ENCODE measurements at places on chromosomes 13 and 19.

- DNase-seq = no peak
Observed at GRCh38 chr13:24630851-24631620, 49.2 kb upstream of the ATP12A start.

GRCh38 chr19:16878181-16878965, 10.4 kb upstream of the F2RL3 start:
- DNase-seq = no peak

- DNase-seq = no peak
Observed at GRCh38 chr13:103187721-103188156, 121.5 kb upstream of the SLC10A2 start.

DNA sequence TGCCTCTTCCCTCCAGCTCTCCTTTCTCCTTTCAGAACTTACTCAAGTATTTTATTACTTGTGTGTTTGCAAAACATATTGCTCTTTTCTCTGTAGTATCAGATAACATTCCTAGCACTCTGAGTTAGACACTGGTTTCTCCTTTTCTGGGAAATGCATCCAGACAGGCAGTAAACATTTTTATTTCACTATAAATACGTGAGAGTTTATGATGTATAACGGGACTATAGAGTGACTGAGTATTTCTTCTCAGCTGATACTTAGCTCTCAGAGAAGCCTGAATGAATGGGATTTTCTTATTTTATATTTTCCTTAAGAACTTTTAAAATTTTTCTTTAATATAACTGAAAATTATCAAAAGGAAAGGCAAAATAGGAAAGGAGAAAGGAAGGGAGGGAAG, 211.2 kb upstream of the EDNRB start:
- DNase-seq = no peak

DNA sequence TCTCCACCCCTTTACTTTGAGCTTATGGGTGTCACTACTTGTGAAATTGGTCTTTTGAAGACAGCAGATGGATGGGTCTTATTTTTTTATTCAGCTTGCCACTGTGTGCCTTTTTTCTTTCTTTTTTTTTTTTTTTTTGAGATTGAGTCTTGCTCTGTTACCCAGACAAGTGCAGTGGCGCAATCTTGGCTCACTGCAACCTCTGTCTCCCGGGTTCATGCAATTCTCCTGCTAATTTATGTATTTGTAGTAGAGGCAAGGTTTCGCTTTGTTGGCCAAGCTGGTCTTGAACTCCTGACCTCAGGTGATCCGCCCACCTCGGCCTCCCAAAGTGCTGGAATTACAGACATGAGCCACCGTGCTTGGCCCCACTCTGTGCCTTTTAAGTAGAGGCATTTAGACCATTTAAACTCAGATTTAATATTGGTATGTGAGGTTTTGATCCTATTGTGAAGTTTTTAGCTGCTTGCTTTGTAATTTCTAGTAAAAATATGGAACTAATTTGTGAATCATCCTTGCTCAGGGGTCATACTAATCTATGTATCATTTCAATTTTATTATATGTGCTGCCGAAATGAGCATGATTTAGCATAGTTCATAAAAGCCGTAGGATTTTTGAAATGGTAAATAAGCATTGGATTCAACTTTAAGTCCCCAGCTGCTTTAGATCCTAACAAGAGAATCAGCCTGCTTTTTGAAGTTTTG, 584.5 kb downstream of the SLITRK1 start:
- DNase-seq = no peak

DNA sequence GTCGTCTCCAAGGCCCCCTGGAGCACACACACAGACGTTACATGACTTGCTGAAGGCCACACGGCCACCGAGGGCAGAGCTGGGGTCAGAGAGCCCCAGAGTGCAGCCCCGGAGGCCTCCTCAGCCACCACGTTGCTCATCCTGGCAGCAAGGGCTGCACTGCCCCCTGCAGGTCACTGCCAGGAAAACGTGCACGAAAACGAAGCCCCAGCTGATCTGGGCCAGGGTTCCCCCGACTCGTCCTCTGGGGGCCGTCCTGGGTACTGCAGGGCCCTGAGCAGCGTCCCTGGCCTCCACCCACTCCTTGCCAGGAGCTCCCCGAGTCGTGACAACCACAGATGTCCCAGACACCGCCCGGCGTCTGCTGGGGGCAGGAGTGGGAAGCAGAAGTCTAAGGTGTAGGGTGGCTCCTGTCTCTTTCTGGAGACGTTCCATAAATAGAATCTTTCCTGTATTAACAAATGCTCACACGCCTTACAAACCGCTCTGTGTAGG, 3.4 kb downstream of the TPGS1 start:
- peak; percentile 92 for DNase-seq

- DNase-seq = no peak
Observed at GRCh38 chr13:109592770-109593169, 193.6 kb downstream of the IRS2 start.

DNA sequence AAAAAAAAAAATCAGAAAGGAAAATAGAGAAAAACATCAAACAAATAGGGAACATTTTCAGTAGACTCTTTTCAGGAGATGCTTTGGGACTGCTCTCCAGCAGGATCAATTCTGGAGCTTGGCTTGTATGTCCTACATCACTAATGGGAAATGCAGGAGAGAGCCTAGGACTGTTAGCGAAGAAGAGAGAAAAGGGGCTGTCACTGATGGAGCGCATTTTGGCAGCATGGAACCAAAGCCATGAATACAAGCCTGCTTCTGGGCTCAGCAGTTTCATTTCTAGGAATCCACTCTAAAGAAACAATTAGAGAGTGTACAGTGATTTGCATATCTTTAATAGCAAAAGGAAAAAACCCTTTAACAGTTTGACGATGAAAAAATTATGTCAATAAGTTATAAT, 203.9 kb downstream of the NUFIP1 start:
- DNase-seq = no peak

GRCh38 chr13:111201304-111201940, 86.3 kb downstream of the ARHGEF7 start:
- DNase-seq = no peak

GRCh38 chr19:34507414-34508067, 26.0 kb downstream of the WTIP start:
- no peak for DNase-seq

- no peak for DNase-seq
Observed at GRCh38 chr13:28357911-28358433, 137.0 kb downstream of the FLT1 start.

GRCh38 chr13:22336460-22336859, 665.6 kb downstream of the FGF9 start:
- no peak for DNase-seq

GRCh38 chr13:107234319-107235073, 666.6 kb upstream of the ARGLU1 start:
- DNase-seq = no peak

DNA sequence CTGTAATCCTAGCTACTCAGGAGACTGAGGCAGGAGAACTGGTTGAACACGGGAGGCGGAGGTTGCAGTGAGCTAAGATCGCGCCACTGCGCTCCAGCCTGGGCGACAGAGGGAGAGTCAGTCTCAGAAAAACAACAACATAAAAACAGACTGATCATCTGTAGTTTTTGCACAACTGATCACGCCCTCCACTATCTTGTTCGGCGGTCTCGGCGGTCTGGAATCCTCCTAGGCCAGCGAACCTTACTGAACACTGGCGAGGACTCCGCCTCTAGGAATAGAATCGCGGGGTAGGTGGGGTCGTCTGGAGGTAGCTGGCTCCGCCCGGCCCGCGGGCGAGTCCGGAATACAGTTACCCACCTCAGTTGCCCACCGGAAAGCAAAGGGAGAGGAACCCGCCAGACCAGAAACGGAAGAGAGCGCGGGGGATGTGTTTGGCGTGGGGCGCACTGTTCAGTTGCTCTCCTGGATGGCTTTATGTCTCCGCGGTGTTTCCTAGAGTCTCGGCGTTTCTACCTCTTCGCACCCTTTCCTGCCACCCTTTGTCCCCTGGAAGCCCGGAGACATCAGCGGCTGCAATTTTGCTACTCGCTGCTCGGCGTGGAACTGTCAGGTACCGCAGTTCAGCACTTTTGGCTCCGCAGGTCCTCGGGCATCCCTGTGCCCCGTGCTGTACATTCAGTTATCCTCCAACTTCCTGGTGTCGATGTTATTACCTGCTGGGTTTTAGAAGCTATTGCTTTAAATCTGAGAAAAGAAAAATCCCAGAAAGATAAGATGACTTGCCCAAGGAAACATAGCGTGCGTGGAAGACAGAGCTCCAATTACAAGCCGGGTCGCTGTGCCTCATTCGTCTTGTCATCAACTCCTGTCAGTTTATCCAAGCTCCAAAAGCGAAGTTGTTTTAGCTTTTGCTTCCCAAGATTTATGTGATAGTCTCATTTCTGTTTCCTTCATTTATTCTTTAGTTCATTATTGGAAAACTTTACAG, 24.9 kb upstream of the HNRNPA1L2 start:
- DNase-seq = peak; percentile 79

- DNase-seq = no peak
Observed at GRCh38 chr19:32407004-32407992, 1.7 kb downstream of the DPY19L3 start.

DNA sequence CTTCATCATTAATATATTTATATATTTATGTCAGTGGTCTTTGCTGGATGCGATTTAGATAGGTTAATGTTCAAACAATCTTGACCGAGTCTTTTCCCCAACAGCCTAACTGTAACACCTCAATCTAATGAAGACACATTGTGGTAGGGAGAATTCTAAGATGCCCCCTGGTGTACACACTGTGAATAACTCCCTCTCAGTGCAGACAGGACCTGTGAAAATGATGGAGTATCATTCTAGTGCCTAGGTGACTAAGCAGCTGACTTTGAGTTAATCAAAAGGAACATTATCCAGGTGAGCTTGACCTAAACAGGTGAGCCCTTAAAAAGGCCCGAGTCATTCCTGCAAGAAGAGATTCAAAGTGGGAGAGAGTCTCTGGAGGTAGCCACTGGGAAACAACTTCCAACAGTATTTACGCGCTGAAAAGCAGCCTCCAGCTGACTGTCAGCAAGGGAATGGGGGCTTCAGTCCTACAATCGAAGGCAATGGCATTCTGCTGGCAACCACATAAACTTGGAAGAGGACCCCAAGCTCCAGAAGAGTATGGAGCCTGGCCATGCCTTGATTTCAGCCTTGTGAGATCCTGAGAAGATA, 28.0 kb upstream of the KBTBD7 start:
- DNase-seq = peak; percentile 5

- DNase-seq = no peak
Observed at GRCh38 chr13:23707674-23708073, 137.5 kb downstream of the TNFRSF19 start.

GRCh38 chr13:75489502-75490263, 7.7 kb upstream of the TBC1D4 start:
- no peak for DNase-seq

GRCh38 chr19:51457351-51458013, 772 bp downstream of the SIGLEC8 start:
- DNase-seq = no peak

- no peak for DNase-seq
Observed at GRCh38 chr13:111990362-111990761, 76.6 kb upstream of the SOX1 start.

- no peak for DNase-seq
Observed at GRCh38 chr19:43124360-43124759, 41.9 kb upstream of the PSG2 start.

- DNase-seq = no peak
Observed at GRCh38 chr19:54470276-54470887, 2.7 kb downstream of the CDC42EP5 start.

DNA sequence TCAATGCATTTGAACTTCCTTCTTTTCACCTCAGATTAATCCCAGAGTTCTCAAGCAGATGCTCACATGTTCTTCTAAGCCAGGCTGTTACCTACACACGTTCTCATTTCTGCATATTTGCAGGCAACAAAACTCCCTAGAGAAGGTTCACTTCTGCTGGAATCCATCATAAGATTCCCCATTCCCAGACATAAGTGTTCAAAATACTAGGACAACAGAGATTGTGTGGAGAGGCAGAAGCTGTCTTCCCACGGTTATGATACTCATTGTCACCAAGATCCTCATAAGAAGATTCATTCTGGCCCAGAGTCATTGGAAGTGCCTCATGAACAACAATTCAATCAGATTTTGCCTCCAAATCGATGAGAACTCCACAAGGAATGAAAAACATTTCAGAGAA, 931.6 kb upstream of the MIR17HG start:
- no peak for DNase-seq

- DNase-seq = no peak
Observed at GRCh38 chr19:34181111-34181864, 9.0 kb downstream of the LSM14A start.

DNA sequence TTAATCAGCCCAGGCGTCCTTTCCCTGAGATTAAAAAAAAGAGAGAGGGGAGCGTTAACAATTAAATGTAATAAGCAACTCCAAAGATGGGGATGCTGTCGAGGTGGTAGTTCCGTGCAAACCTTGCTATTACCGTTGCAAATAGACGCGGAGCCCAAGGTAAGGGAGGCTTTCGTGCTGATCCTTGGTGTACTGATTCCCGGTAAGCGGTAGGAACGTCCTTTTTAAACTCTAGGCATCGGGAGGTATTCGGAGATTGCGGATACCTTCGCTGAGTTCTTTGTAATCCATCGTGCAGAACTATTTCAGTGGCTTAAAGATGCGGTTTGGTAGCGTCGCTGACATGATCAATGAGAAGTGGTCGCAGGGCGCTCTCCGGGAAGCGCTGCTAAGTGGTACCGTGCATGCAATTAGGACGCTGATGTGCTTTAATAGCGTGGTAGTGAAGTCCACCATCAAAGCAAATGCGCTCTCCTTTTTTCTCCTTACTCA, 3.1 kb downstream of the SLITRK5 start:
- DNase-seq = no peak

DNA sequence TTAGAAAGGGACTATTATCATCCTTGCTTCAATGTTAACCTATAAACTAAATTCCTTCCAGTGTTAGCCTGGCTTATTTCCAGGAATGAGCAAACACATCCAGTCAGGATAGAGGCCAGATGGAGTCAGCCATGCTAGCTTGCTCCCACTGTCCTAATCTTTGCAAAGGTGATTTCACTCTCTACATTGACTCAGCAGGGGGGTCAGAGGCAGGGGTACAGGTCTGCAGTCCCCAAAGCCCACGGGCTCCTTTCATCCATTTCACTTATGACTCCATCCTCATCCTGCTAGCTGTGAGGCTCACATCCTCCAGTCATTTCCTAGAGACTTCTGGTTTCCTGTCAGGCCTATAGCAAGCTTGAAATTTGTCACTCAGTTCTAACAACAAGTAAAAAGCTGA, 63.4 kb upstream of the CEACAM8 start:
- DNase-seq = no peak

DNA sequence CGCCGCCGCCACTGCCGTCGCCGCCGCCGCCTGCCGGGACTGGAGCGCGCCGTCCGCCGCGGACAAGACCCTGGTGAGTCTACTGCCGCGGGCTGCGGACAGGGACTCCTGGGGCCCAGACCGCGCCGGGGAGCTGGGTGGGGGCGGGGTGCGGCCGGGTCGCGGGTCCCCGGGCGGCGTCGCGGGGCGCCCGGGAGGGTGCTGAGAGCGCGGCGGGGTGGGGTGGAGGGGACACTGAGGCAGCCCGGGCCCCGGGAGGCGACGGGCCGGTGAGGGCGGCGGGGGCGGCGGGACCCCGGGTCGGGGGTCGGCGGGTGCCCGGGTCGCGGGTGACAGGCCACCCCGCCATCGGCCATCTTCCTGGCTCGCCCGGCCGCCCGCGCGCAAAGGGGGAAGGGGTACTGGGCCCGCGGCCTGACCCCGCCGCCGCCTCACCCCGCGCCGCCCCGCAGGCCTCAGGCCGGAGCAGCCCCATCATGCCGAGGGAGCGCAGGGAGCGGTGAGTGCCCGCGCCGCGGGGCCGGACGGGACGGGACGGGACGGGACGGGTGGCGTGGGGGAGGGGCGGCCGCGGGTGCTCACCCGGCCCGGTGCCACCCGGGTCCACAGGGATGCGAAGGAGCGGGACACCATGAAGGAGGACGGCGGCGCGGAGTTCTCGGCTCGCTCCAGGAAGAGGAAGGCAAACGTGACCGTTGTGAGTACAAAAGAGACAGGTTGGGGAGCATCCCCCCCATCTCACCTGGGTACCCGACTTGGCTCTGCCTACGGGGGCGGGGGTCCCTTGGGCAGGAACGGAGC, 489 bp downstream of the CCNE1 start:
- DNase-seq = no peak
